IMR-90 (cell line): ENCODE measurements at places on chromosomes 11 and 22.

- H3K27ac ChIP-seq, result no peak within 1 kb of the TSS
- H3K27me3 ChIP-seq, result peaks cover 27% of the 10 kb centered on the region
- H3K36me3 ChIP-seq, result no peaks in the 10 kb centered on the region
- H3K4me1 ChIP-seq, result peaks cover 2% of the 10 kb centered on the region; the same call in 1 of the 2 replicates
Measured at GRCh38 chr11:7513234-7514098, at the start of gene PPFIBP2. PPFIBP2 (plus strand) TSS chr11:7513999; CDS start chr11:7549476, 35,477 bp downstream.

GRCh38 chr11:109902764-109903433 lies 190.3 kb upstream of the ZC3H12C start:
- no peak for DNase-seq
- no peak overlapping the region for H3K27ac ChIP-seq
- no peaks in the 10 kb centered on the region; the same call in 1 of the 2 replicates for H3K27me3 ChIP-seq
- no peak overlapping the region for H3K4me3 ChIP-seq
- H3K36me3 ChIP-seq, result no peaks in the 10 kb centered on the region

DNA sequence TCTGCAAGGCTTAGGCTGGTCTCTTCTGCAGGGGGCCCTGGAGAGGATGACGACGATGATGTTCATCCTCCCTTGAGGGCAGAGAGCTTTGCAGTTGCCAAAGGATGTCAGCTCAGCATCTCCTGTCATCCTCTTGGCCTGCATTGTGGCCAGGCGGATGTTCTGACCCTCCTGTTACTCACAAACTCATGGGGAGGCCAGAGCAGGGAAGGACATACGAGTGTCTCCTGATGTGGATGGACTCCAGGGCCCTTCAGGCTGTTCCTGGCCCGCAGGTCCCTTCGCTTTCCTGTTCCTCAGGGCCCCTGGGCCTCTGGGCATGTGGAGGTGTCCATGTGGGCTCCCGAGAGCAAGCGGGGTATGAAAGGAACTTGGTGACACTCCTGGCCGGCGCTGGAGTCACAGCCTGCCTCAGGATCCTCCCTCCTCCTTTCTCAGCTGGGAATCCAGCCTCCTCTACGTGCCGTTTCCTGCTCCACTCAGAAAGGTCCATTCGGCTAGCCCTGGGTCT lies 8.5 kb downstream of the ADORA2A start:
- DNase-seq, result peak; percentile 39
- H3K36me3 ChIP-seq, result no peaks in the 10 kb centered on the region
- H3K27me3 ChIP-seq, result no peaks in the 10 kb centered on the region
- H3K4me3 ChIP-seq, result no peak overlapping the region

DNA sequence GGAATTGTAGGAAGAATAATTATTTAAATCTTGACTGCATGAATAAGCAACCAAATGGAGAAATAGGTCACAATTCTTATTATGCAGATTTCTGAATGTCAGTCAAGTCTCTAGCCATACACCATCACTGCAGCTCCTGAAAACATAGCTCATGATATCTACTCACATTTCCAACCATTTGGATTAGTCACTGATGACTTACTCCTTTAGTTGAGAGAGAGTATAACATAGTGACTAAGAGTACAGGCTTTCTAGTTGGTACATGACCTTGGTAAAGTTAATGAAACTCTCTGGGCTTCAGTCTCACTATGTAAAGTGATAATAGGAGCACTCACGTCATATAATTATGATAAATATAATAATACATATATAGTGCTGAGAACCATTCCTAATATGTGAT lies 265.2 kb downstream of the KCNA4 start:
- no peaks in the 10 kb centered on the region for H3K27me3 ChIP-seq
- H3K27ac ChIP-seq, result no peak overlapping the region
- no peak for DNase-seq

GRCh38 chr11:117657794-117658193 lies 139.2 kb downstream of the DSCAML1 start:
- H3K27me3 ChIP-seq, result peaks cover 3% of the 10 kb centered on the region
- H3K27ac ChIP-seq, result no peak overlapping the region
- DNase-seq, result no peak
- H3K4me3 ChIP-seq, result no peak overlapping the region
- no peaks in the 10 kb centered on the region for H3K4me1 ChIP-seq

DNA sequence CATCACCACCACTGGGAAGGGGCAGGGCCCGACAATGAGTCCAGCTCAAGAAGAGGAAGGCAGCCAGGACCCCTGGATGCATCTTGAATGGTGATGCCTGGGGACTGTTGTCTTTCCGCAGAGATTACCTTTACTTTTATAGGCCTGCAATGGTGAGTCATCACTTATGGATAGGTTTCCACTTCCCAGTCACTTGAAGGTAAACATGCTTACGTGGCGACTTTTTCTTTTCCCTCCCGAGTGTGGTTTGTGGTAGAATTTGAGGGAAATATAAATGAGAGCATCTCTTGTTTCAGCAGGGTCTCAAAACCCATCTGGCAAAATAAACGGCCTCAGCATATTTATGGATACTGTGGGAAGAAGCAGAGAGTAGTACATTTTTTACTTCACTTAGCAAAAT lies at the start of gene MMP13:
MMP13 (minus strand) TSS at position 109 of the 400 bp plus-strand sequence; CDS start at position 82, 27 bp downstream.
- no peaks in the 10 kb centered on the region for H3K4me1 ChIP-seq
- H3K4me3 ChIP-seq, result no peak within 1 kb of the TSS
- H3K36me3 ChIP-seq, result no peaks in the 10 kb centered on the region
- DNase-seq, result no peak
- no peak within 1 kb of the TSS for H3K27ac ChIP-seq

GRCh38 chr22:28441720-28442263 lies 237.8 kb downstream of the TTC28 start:
- no peaks in the 10 kb centered on the region for H3K27me3 ChIP-seq
- peak overlapping the region; percentile 45 for H3K4me3 ChIP-seq
- H3K4me1 ChIP-seq, result peaks cover 5% of the 10 kb centered on the region; the same call in 1 of the 2 replicates
- DNase-seq, result no peak

DNA sequence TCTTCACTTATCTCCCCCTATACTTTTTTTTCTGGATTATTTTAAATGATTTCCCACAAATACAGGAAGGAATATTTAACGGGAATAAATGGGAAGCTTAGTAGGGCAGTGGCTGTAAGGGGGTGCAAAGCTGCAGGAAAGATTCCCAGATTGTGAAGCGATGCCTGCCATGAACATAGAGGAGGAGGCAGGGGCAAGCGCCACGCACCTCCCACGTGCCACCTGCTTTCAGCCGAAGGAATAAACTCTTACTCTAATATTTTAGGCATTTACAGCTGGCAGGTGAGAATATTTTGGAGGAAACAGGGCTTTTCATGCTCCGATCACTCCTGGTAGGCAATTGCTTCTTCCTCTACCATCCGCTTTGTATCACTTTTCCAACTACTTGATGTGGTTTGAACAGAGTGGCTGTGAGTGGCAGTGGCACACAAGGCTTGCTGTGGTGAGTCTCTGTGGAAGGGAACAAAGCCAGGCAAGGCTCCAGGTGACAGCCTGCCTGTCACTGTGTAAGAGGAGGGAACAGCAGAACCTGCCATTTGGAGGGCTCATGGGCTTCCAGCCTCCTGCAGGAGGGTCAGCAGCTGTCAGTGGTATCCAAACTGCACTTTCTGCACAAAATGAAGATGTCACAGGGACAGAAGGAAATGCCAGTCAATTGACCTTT lies 54.5 kb upstream of the PLET1 start:
- H3K27me3 ChIP-seq, result no peaks in the 10 kb centered on the region
- H3K27ac ChIP-seq, result no peak overlapping the region
- no peaks in the 10 kb centered on the region for H3K36me3 ChIP-seq
- H3K4me1 ChIP-seq, result peaks cover 6% of the 10 kb centered on the region
- no peak for DNase-seq
- H3K4me3 ChIP-seq, result no peak overlapping the region

DNA sequence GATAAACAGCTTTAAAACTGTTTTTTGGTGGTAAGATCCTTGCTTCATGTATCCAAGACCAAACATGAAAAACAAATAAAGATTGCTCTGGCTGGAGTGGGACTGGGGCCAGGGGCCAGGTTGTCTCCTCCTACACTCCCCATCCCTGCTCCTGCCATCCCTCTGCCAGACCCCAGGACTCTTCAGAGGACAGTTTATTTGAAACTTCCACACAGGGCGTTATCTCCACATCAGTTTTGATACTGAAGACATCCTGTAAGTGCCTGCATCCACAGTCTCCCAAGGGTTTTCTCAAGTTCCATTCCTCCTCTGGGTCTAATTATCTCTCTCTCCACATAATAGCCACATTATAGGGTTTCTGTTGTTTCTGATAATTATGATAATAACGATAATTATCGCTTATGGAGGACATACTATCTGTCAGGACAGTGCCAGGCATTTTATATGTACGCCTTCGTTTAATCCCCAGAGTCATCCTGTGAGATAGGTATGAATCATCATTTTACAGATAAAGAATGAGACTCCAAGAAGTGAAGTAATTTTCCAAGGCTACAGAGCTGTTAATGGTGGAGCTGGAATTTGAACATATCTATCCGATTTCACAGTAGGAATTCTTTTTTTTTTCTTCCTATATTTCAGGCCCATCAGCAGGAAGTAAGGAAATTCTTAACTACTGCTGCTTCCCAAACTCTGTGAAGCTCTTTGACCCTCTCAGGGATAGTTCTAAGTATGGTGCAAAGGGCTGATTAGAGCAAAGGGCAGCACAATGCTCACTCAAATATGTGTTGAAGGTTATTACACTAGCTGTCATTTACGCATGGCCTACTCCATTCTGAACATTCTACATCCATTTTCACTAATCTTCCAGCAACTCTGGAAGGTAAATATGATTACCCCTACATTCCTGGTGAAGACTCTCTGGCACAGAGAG lies 488.0 kb upstream of the CCDC90B start:
- H3K4me3 ChIP-seq, result no peak overlapping the region
- H3K27me3 ChIP-seq, result no peaks in the 10 kb centered on the region
- H3K4me1 ChIP-seq, result no peaks in the 10 kb centered on the region
- no peak overlapping the region for H3K27ac ChIP-seq

DNA sequence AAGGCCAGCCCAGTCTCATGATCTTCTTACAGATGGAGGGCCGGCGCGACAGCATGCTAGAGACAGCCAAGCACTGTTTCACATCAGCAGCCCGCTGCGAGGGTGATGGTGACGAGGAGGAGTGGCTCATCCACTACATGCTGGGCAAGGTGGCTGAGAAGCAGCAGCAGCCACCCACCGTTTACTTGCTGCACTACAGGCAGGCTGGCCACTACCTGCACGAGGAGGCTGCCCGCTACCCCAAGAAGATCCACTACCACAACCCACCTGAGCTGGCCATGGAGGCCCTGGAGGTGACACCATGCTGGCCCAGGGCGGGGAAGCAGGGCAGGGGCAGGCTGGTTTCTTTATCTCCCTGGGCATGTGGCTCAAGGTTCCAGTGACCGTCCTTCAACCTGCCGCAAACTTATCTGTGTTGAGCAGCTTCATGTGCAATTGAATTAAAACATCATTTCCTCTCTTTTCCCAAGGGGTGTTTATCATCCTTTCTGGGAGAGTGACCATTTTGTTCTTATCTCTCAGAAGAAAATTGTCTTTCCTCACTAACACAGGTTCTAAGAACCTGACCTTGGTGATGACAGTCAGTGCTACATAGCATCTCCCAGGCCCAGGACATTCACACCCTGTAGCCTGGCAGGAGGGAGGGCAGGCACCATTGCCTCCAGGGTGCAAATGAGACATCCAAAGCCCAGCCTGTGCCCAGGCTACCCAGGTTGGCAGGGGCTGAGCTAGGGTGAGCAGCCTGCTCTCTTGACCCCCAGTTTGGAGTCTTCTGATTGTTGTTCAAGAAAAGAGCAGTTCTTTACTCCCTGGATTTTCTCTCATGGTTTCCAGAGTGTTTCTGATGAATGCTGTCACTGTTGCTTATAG lies 80.7 kb downstream of the CABIN1 start:
- H3K36me3 ChIP-seq, result peaks cover 39% of the 10 kb centered on the region
- H3K27me3 ChIP-seq, result no peaks in the 10 kb centered on the region
- peaks cover 8% of the 10 kb centered on the region for H3K4me1 ChIP-seq

DNA sequence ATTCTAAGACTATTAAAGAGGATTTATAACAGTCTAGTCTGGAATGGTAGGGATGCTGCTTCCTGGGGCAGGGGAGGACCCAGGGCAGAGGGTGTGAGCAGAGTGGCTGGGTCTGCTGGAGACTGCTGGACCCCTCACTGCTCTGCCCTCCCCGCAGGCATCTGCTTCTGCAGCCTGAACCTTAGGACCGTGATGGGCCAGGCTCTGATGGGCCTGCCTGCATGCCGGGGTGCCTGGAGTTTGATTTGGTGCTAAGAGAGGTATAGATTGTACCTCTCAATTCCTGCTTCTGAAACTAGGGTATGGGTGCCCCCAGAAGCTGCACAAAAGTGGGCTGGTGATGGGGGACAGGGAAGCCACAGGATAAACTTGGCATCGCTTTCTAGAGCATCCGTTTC lies 54.9 kb downstream of the CD82 start:
- peaks cover 10% of the 10 kb centered on the region for H3K36me3 ChIP-seq
- H3K4me1 ChIP-seq, result no peaks in the 10 kb centered on the region; the same call in 1 of the 2 replicates
- H3K27ac ChIP-seq, result no peak overlapping the region
- H3K27me3 ChIP-seq, result no peaks in the 10 kb centered on the region
- no peak overlapping the region for H3K4me3 ChIP-seq

GRCh38 chr22:25496396-25497064 lies 67.9 kb upstream of the GRK3 start:
- no peaks in the 10 kb centered on the region; the same call in 1 of the 2 replicates for H3K27me3 ChIP-seq
- peak; percentile 83 for DNase-seq
- no peaks in the 10 kb centered on the region for H3K36me3 ChIP-seq

DNA sequence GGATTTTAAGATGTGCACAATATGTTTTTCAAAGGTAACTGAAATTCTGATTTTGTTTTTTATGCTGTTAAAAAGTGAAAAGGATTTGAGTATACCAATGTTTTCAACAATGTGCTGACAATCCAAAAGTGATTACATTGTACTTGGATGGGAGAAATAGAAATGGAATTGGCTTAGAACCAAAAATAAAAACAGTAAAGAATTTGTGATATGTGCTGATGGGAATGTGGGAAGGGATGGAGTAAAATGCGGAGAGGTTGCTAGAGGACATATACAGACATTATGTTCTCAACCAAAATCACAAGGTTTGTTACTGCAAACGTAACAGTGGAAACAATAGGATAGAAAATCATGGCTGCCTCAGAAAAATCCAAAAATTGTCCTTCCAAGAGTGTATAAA lies 279.3 kb upstream of the TENM4 start:
- no peak overlapping the region for H3K27ac ChIP-seq
- no peaks in the 10 kb centered on the region for H3K36me3 ChIP-seq
- DNase-seq, result no peak
- no peaks in the 10 kb centered on the region for H3K4me1 ChIP-seq

- peaks cover 48% of the 10 kb centered on the region for H3K4me1 ChIP-seq
- H3K27ac ChIP-seq, result no peak overlapping the region
- H3K4me3 ChIP-seq, result no peak overlapping the region
- H3K36me3 ChIP-seq, result peaks cover 46% of the 10 kb centered on the region
- H3K27me3 ChIP-seq, result no peaks in the 10 kb centered on the region
Measured at GRCh38 chr11:35155677-35156076, 16.7 kb downstream of the CD44 start.

DNA sequence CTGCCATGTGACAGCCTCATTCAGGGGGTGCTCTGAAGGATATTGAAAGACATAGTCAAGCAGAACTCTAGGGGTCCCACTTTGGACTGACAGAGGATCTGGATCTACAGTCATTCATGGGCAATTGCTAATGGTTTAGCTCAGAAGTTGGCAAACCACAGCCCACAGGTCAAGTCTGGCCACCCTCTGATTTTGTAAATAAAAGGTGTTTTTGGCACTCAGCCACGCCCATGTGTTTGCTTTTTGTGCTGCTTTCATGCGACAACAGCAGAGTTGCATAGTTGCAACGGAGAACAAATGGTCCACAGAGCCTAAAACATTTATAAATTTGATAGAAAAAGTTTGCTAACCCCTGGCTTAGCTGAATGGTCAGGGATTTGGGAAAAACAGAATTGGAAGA lies 41.7 kb downstream of the RPS6KA4 start:
- H3K4me1 ChIP-seq, result peaks cover 3% of the 10 kb centered on the region; the same call in 1 of the 2 replicates
- H3K27me3 ChIP-seq, result peaks cover 33% of the 10 kb centered on the region
- DNase-seq, result no peak
- no peaks in the 10 kb centered on the region for H3K36me3 ChIP-seq
- no peak overlapping the region for H3K4me3 ChIP-seq
- H3K27ac ChIP-seq, result no peak overlapping the region
